ENCODE measurements at places on chromosomes 13 and 19.

GRCh38 chr13:47000165-47000564 lies 103.3 kb upstream of the HTR2A start:
- DNase-seq: peak; percentile 68

DNA sequence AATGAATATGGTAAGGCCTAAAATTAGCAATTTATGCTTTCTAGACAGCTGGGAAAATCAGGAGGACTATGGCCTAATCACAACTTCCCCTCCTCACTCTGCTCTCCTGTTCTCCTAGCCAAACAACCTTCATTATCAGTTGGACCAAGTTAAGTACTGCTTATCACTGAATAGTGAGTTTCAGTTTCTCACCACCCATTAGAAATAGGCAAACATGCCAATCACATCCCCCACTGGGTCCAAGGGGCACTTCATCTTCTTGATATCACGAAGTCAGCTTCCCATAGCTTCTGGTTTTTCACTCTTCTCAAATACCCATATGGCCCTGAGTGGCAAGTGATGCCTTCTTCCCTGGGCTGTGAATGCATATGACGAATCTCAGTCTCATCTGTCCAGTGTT lies 689.6 kb downstream of the SLITRK5 start:
- no peak for DNase-seq

GRCh38 chr19:29001141-29001581 lies 211.8 kb downstream of the UQCRFS1 start:
- no peak for DNase-seq

GRCh38 chr19:45046355-45046754 lies 7.5 kb downstream of the CLASRP start:
- no peak for DNase-seq

- DNase-seq: no peak
Measured at GRCh38 chr13:112558696-112559418, 29.1 kb downstream of the TUBGCP3 start.

DNA sequence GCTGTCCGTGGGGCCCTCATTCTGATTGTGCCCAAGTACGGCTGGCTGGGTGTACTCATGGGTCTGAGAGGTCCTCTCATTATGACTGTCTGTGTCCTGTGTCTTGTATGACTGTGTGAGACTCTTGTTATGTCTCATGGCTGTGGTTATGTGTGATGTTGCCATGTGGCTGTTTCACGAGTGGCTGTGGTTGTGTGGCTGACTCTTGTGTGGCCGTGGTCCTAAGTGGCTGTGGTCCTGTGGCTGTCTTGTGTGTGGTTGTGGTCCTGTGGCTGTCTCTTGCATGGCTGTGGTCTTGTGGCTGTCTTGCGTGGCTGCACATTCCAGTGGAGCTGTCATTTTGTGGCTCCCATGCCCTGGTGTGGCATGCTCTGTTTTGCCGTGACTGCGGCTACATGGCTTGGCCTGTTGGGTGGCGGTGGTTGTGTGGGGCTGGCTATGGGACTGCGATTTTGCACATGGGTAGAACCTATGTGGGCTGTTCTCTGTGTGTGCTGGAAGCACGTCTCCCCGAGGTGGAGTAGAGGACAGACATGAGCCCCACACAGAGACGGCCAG lies 2.5 kb downstream of the LYL1 start:
- peak; percentile 30 for DNase-seq

DNA sequence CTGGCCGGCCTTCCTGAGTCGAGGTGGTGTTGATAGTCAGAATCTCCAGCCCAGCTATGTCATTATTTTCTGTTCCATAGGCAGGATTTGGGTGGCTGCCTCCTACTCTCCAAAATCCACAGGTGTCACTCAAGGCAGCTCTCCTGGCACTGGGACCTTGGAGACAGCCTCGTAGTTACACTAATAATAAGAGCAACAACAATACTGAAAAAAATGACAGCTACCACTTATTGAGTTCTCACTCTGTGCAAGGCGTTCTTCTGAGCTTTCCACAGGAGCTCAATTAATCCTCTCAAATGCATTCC lies 12.2 kb upstream of the KLK12 start:
- DNase-seq: no peak

DNA sequence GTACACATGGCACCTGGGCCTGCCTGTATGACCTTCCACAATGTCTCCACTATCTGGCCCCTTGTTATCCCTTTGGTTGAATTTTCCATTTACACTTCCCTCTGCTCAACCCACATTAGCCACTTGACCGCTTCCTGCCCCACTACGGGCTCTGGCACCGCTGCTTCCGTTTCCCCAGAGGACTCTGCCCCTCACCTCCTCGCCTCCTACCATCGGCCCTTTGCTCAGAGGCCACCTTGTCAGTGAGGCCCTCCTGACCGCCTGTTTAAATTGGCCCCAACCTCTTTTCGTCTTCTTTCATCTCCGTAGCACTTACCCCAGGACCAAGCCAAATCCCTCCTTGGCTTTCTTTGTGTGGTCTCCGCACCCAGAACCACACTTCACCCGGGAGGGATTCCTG lies 47.4 kb downstream of the SOX1 start:
- no peak for DNase-seq

GRCh38 chr13:36888645-36889044 lies 31.4 kb downstream of the SMAD9 start:
- no peak for DNase-seq

DNA sequence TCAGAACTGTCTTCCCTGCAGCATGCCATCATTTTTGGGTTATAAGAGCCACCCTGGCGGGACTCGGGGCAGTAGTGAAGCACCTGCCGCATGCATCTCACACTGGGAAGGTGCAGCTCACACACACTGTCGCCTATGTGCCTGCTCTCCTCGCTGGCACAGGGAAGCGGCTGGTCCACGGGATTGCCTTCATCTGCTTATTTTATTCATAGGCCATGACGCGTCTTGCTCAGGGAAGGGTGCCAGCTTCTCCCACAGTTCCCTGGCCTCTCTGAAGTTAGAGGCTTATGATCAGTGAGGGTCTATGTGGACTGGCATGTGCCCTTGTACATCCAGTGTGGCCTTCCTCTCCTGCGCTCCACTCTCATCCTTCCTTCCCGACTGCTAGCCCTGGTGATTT lies 150.0 kb downstream of the KLF12 start:
- no peak for DNase-seq

GRCh38 chr13:28530729-28531076 lies 35.8 kb upstream of the FLT1 start:
- peak; percentile 25 for DNase-seq

DNA sequence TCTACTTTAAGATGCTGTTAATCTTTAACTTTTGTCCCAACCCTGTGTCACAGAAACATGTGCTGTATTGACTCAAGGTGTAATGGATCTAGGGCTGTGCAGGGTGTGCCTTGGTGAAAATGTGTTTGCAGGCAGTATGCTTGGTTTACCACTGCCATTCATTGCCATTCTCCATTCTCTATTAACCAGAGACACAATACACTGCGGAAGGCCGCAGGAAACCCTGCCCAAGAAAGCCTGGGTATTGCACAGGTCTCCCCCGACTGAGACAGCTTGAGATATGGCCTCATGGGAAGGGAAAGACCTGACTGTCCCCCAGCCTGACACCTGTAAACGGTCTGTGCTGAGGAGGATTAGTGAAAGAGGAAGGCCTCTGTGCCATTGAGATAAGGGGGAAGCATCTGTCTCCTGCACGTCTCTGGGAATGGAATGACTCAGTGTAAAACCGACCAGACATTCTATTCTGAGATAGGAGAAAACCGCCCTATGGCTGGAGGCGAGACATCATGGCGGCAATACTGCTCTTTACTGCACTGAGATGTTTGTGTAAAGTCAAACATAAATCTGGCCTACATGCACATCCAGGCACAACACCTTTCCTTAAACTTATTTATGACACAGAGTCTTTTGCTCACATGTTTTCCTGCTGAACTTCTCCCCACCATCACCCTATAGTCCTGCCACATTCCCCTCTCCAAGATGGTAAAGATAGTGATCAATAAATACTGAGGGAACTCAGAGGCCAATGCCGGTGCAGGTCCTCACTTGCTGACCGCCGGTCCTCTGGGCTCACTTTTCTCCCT lies 13.1 kb upstream of the ZNF888 start:
- no peak for DNase-seq

- no peak for DNase-seq
Measured at GRCh38 chr13:112928020-112928971, 40.7 kb upstream of the MCF2L start.

DNA sequence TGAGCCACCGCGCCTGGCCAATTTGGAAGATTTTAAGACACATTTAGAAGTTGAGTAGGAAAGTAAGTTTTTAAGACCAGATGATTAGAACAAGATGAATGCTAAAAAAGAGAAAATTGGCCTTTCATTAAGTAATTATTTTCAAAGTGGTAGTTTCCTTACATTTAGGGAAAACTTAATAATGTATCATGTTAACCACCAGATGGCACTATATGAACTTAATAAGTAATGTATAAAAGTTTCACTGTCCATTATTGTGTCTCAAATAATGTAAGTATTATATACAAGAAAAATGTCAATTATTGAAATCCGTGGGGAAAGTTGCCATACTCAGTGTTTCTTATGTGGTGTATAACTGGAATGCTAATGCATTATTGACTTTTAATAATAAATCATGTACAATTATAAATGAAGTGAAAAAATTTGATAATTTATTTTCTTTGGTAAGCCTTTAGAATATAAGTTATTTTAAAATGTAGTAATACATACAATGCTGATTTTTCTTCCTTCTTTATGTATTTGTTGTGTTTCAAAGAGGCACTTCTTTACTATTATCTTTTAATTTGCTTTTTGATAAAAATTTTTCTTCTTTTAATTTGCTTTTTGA lies 29.2 kb downstream of the COG6 start:
- peak; percentile 64 for DNase-seq

DNA sequence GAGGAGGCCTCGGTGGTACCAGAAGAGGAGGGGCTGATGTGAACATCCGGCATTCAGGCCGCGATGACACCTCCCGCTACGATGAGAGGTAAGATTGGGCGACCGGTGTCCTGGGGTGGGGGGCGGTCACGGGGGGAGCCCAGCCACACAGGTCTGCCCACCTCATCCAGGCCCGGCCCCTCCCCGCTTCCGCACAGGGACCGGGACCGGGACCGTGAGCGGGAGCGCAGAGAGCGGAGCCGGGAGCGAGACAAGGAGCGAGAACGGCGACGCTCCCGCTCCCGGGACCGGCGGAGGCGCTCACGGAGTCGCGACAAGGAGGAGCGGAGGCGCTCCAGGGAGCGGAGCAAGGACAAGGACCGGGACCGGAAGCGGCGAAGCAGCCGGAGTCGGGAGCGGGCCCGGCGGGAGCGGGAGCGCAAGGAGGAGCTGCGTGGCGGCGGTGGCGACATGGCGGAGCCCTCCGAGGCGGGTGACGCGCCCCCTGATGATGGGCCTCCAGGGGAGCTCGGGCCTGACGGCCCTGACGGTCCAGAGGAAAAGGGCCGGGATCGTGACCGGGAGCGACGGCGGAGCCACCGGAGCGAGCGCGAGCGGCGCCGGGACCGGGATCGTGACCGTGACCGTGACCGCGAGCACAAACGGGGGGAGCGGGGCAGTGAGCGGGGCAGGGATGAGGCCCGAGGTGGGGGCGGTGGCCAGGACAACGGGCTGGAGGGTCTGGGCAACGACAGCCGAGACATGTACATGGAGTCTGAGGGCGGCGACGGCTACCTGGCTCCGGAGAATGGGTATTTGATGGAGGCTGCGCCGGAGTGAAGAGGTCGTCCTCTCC lies 6.3 kb upstream of the LIN7B start:
- DNase-seq: no peak

DNA sequence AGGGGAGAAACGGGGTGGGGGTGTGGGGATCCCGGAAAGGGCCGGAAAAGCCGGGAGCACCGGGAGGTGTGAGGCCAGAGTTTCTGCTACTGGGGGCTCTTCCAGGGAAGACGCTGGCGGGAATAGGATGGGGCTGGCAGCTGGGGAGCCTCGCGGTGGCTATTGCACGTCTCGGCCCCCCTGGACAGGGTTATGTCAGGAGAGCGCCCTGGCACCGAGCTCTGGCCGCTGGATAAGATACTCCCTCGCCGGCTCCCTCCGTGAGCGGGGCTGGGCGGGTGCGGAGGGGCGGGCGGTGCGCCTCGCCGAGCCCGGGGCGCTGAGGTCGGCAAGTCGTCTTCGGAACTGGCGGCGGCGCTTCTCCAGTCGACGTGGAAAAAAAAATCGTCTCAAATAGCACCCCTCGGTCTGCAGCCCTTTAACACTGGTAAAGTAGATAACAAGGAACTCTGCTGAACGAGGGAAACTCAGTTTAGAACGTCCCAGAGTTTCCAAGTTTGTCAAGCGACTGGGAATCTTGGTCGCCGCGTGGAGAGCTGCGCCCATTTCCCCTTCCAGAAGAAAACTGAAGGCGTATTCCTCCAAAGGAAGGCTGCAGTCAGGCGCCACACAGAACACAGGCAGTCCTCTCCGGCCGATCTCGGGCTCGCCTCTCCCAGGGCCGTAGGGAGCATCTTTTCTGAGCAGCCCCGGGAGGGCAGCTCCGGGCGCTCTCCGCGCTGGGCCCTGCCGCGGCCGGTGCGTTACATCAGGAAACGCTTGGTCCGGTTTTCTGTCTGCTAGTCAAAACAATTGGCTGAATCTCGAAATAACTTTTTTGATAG lies 115.1 kb downstream of the KCNRG start:
- peak; percentile 48 for DNase-seq

All from fibroblast of mammary gland (primary cell).